Adrenal gland (tissue), 19 donors: ENCODE measurements at places on chromosomes 4 and X.

DNA sequence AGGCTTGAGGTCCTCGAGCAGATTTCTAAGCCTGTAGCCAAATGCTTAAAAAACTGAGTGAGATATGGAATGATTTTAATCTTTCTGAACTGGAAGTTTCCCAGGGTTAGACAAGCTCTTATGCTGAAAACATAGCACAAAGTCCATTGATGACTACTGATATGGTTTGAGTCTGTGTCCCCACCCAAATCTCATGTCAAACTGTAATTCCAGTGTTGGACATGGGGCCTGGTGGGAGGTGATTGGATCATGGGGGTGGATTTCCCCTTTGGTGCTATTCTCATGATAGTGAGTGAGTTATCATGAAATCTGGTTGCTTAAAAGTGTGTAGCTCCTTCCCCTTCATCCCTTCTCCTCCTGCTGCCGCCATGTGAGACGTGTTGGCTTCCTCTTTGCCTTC, 454.9 kb downstream of the SPRY1 start:
- no peaks in the 10 kb centered on the region for H3K4me1 ChIP-seq
- H3K4me3 ChIP-seq = no peak overlapping the region
- no peaks in the 10 kb centered on the region for H3K27me3 ChIP-seq
- H3K36me3 ChIP-seq = no peaks in the 10 kb centered on the region
- DNase-seq = no peak

DNA sequence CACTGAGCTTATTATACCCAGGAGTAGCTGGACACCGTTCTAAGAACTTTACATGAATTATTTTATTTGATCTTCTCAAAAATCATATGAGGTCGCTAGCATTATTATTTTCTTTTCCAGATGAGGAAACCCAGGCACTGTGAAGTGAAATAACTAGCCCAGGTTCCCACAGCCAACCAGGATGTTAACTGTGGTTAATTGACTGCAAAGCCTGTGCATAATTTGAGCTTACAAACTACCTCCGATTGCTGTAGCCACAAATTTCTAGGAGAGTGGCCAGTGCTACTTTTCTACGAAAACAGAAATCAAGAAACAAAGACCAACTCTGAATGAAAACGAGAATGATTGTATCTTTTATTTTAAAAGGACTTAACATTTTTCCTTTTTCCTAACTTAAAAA, 27.2 kb downstream of the SPRY1 start:
- DNase-seq = no peak
- no peaks in the 10 kb centered on the region for H3K4me1 ChIP-seq
- no peaks in the 10 kb centered on the region for H3K36me3 ChIP-seq
- no peaks in the 10 kb centered on the region for H3K27me3 ChIP-seq
- no peak overlapping the region for H3K27ac ChIP-seq

GRCh38 chr4:159035570-159035969, 67.3 kb upstream of the RAPGEF2 start:
- H3K27ac ChIP-seq = no peak overlapping the region
- no peak overlapping the region for H3K4me3 ChIP-seq
- H3K36me3 ChIP-seq = no peaks in the 10 kb centered on the region
- H3K4me1 ChIP-seq = no peaks in the 10 kb centered on the region

DNA sequence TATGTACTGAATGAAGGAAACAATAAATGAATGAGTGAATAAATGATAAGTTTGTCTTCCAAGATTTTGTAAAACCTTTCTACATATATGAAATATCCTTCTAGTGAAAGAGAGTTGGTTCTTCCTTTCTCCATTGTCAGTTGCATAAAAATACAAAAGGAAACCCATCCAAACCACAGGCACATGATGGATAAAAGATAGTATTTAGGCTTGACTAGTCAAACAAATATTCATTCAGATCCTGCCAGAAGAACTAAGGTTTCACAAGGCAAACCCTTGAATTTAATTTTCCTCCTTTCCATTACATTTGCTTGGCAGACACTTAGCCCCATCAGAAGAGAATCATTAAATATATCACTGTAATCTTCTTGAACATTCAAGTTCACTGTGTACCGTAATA, 208.4 kb downstream of the COL25A1 start:
- no peak for DNase-seq
- H3K27ac ChIP-seq = no peak overlapping the region
- H3K36me3 ChIP-seq = no peaks in the 10 kb centered on the region
- H3K4me3 ChIP-seq = no peak overlapping the region
- H3K27me3 ChIP-seq = no peaks in the 10 kb centered on the region

GRCh38 chr4:155738548-155738947, 20.3 kb upstream of the GUCY1B1 start:
- H3K4me3 ChIP-seq = no peak overlapping the region
- no peaks in the 10 kb centered on the region for H3K27me3 ChIP-seq
- H3K36me3 ChIP-seq = no peaks in the 10 kb centered on the region
- no peaks in the 10 kb centered on the region for H3K4me1 ChIP-seq

DNA sequence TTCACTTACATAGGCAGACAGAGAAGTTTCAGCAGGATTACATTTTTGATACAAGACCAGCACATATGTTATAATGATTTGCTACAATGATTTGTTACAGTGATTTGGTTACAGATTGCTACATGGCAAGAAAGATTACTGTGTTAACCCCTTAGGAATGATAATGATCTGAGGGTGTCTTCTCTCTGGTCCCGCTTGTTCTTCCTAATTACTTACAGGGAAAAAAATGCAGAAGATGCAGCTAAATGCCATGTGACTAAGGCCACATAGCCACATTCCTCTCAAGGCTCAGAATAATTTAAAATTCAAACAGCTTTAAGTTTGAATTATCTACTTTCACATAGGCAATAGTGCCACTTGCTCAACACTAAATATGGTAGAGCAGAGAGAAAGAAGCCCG, 9.7 kb upstream of the LAP3 start:
- no peak overlapping the region for H3K4me3 ChIP-seq
- H3K4me1 ChIP-seq = no peaks in the 10 kb centered on the region
- no peak for DNase-seq
- H3K27ac ChIP-seq = no peak overlapping the region
- H3K36me3 ChIP-seq = no peaks in the 10 kb centered on the region

- DNase-seq = no peak
- H3K36me3 ChIP-seq = no peaks in the 10 kb centered on the region
- H3K27ac ChIP-seq = no peak overlapping the region
- no peaks in the 10 kb centered on the region for H3K27me3 ChIP-seq
- no peak overlapping the region for H3K4me3 ChIP-seq
Observed at GRCh38 chrX:13697455-13697854, 8.5 kb downstream of the RAB9A start.

DNA sequence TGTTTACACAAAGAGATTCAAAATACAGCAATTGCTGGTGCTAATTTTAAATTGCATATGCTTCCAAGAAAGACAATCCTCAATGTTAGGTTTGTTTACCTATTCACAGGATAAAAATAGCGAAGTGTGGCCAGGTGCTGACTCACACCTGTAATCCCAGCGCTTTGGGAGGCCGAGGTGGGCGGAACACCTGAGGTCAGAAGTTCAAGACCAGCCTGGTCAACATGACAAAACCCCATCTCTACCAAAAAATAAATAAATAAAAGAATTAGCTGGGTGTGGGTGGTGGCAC, 77.7 kb downstream of the OPHN1 start:
- no peaks in the 10 kb centered on the region for H3K27me3 ChIP-seq
- H3K4me3 ChIP-seq = no peak overlapping the region
- H3K27ac ChIP-seq = no peak overlapping the region
- no peaks in the 10 kb centered on the region for H3K36me3 ChIP-seq
- H3K4me1 ChIP-seq = no peaks in the 10 kb centered on the region
